ENCODE measurements at places on chromosomes 1 and 21.

DNA sequence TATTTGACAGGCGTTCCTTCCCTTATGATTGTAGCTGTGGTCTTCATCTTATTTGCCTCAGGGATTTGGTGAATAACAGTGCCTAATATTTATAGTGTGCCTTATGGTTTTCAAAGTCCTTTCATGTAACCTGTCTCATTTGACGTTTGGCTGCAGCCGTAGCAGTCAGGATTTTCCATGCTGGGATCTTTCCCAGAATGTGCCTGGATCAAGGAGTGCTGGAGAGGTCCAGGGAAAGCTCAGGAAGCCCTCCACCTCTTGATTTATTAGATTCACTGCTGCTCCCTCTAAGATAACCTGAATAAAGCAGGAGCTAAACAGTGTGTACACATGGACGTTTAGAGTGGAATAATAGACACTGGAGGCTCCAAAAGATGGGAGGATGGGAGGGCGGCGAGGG is 5.2 kb downstream of the C1orf21 start:
- no peak for DNase-seq

DNA sequence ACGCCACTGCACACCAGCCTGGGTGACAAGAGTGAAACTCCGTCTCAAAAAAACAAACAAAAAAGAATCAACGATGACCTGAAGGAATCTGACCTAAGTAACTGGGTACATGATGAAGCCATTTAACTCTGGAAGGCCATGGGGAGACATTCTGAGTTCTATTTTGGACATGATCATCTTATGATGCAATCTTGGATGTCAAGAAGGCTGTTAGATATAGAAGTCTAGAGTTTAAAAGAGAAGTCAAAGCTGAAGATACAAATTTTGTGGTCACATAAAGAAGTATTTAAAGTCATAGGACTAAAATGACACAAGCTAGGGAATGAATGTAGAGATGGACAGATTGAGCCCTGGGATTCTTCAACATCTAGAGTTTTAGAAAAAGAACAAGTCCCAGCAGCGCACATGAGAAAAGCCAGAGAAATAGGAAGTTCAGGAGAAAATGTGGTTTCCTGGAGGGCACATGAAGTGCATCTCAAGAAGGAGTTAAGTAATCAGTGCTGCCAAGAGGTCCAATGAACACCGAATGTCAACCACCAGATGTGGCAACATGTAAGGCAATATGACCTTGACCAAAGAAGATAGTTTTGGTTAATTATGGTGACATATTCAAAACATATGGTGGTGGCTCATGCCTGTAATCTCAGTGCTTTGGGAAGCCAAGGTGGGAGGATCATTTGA is 26.8 kb downstream of the ELK4 start:
- no peak for DNase-seq

DNA sequence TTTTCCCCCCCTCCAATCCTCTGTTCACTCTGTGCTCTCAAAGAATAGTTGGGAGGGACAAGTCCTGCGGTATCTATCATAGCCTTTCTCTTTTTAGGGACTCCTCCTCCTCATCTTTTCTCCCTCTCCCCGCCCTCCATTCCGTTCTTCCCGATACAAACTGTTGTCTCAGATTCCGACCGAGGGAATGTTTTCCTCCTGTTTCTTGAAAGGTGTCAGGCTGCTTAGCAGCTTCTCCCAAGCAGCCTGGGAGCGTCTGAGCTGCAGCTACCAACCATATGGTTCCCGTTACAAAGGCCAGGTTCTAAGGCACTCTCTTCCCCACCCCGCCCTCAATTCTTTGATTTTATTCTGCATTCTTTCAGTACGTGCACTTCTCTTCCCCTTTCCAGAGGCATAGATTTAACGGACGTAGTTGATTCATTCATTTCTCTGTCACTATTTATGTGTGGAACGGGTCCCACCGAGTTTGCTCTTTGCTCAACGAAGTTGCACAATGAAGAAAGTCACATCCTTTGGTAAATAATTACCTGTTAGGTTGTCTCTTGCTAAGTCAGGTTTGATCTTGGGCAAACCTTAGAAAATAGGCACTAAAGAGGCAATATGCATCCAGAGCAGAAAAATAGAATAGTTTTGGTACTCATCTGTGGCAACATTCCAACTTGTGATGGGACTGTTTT is 2.8 kb downstream of the ADGRL2 start:
- DNase-seq: no peak

GRCh38 chr21:34593954-34594531 is 20.9 kb downstream of the RCAN1 start:
- no peak for DNase-seq

DNA sequence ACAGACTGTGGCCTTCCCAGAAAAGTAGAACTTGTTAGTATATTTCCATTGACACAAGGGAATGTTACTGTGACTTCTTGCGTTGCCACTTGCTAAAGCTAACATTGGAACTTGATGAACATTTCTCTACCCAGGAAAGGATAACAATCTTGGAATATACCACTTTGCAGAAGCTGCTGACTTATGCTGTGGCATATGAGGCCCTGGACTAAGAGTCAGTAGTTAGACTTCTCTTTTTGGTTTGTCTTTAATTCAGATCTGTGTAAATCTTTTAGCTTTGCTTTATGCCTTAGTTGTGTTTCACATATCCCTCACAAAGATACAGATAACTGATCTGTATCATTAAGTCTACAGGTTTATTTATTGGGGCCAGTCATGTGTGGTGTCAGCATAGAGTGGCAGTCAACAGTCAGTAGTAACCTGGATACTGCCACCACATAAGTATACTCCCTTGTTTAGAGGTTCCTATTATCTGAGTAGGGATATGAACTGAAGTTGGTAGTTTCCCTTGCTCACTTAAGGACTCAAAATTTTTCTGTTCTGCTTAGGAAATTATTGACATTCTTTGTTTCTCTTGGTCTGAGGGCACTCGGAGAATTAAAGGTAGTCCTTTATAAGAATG is 14.7 kb downstream of the RNF2 start:
- no peak for DNase-seq

DNA sequence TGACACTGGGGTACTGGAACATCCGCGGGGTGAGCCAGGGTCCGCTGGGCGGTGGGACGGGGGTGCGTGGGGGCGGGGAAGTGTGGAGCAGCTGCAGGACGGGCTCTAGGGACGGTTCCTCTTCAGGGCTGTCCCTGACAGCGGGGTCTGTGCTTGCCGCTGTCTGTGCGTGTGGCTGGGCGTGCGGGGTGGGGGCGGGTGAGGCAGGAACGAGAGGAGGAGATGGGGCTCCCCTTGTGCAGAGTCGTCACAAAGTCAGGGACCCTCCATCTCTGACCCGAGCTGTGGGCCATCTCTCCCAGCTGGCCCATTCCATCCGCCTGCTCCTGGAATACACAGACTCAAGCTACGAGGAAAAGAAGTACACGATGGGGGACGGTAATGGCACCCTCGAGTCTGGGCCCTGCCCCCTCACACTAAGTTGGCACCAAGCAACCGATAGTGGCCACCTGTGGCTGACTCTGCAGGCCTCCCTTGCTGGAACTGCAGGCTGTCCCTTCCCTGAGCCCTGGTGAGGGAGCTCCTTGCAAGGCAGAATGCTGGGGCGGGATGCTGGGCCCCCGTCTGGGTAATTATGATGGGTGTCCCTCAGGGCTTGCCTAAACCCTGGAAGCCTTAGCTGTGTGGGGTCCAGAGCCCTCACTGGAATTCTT is 392 bp downstream of the GSTM2 start:
- DNase-seq: no peak

- DNase-seq: no peak
Measured at GRCh38 chr1:6322161-6322560, 61.3 kb upstream of the GPR153 start.

- DNase-seq: no peak
Measured at GRCh38 chr1:244913806-244914205, 49.5 kb upstream of the HNRNPU start.

DNA sequence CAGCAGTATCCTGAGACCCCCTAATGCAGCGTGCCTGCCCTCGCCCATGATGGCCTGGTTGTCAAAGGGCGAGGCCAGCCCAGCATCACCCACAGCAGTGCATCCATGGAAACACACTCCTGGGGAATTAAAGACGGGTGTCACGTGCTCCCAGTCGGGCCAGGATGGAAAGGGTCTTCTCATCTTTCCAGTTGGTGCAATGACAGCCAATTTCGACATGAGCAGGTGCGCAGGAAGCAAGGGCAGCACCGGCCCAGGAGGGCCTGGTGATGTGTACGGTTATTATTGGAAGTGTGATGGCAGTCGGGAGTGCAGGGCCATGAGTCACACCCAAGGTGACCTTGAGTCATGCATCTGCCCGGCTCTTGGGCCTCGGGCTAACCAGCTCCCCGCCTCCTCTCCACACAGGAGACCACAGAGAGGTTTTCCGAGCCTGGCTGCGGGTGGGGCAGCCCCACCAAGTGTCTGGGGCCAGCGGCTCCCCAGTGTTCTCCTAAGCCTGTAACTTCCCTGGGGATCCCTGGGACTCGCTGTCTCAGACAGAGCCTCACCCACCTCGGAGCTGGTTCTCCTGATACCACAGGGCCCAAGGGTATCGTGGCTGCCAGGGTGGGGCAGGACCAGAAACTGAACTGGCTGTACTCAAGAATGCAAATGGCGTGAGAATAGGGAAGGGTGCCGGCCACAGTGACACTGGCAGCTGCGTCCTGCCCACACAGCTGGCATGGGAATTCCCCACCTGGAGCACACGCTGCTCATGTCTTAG is 119.8 kb downstream of the SIK1 start:
- DNase-seq: peak; percentile 16

GRCh38 chr1:59669752-59670312 is 144.9 kb upstream of the HOOK1 start:
- DNase-seq: no peak

DNA sequence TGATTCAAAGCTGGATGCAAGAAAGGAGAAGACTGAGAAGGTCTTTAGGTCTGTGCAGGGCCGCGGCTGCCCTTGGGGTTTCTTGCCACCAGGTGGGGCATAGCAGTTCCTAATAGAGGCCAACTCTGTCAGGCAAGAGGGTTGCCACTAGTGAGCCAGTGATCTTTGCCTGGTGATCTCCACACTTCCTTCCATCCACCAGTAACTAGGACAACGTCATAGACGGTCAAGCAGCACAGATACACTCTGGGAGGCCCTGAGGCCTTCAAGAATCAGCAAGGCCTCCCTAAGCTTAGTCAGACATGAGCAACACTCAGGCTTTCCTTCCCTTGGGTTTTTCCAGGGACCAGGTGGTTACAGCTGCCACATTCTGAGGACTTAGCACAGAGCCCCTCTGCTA is 32.9 kb upstream of the ATP2B4 start:
- DNase-seq: peak; percentile 68

DNA sequence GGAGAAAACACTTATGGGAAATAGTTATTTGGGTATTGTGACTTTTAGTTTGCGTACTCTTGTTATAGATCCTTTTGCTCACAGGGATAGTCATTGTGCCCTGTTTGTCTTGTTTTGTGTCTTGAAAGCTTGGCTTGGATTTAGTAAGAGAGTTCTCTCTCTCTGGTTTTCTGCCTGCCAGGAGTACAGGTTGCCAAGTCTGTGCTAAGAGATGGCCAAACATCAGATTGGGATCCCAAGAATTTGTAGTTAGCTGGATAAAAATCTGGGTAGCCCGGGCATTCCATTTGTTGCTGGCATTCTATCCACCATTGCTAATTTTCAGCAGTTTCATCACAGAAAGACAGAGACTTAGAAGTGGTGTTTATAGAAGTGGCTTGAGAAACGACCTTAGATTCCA is 222.2 kb downstream of the NRIP1 start:
- DNase-seq: no peak

DNA sequence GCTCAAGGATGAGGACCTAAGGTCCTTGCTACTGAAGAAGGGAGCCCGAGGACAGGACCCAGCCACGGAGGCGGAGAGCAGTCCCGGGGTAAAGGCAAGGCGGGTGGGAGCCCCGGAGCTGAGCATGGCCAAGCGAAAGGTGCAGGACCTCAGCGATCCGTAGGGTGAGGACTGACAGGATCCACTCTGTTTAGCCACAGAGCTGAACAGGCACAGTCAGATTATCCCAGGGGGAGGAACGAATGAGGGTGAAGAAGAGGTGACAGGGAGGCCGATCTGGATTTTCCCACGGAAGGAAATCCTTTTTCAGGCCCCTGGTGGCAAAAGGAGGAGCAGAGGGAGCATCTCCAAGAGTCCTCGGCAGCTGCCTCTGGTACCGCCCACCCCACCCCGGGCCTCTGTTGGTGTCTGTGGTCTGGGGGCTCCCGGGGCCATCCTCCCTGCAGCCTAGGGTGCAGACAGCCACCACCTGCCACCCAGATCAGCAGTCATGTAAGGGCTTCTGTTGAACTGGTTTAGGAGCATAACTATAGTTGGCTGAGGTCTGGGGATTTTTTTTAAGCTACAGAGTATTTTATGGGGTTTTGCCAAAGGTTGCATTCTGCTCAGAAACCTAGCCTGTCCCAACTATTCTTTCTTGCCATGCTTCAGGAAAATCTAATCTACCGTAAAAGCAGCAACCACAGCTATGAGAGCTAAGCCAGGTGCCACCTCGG is 32.3 kb upstream of the LBR start:
- peak; percentile 44 for DNase-seq

GRCh38 chr21:29610779-29611360 is 312.1 kb downstream of the BACH1 start:
- no peak for DNase-seq

Measured in activated CD8-positive, alpha-beta T cell treated with anti-CD3 and anti-CD28 coated beads for 36 hours (primary cell).